GM12865 (cell line): ENCODE measurements at places on chromosomes 7 and 10.

- no peak for DNase-seq
Measured at GRCh38 chr7:149856583-149856982, 17.2 kb upstream of the ATP6V0E2 start.

- DNase-seq = no peak
Measured at GRCh38 chr10:58951746-58952145, 224.7 kb upstream of the PHYHIPL start.

DNA sequence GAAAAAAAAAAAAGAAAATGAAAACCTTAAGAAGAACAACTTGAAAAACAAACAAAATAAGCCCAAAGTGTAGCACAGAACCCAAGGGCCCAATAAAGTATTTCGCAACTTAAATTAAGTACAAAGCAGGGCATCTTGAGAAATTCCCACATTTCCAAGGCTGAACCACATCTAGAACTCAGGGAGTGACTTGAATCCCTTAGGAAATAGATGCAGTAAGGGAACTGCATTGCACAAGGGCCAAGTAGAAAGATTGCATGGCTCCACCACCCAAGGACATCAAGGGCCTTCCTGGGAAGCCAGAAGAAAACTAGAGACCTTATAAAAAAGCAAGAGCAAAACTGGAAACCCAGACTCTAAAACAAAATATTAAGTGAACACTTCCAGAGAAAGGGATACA lies 352.7 kb downstream of the CXCL12 start:
- no peak for DNase-seq

DNA sequence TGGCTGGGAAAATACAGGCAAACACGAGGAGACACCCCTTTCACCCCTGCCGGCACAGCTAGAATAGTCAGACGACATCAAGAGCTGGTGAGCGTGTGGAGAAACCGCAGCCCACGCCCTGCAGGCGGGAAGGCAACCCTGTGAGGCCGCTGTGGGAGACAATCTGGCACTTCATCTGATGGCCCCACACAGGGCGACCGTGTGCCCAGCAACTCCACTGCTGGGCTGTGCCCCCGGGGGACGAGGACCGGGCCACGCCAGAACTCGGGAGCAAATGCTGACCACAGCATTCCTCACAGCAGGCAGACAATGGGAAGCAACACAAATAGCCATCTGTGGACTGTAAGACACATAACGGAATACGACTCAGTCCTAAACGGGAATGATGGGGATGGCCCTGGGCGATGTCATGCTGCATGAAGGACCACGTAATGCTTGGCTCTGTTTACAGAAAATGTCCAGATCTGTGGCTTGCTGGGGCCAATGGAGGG lies 58.9 kb downstream of the CFAP46 start:
- DNase-seq = no peak

DNA sequence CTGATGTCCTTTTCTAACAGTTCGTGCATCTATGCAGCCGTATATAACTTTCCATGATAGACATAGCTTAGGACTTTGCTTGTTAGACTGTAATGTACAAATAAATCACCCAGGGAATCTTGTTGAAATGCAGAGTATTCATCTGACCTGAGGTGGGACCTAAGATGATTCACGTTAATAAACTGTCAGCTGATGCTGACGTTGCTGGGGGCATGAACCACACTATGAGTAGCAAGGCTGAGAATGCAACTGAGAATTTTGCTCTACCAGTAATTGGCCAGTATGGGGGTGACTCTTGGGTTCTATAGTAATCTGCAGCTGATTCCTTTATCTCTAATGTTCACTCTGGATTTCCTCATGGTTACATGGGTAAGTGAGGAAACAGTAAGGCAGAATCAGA lies 130.1 kb upstream of the MALRD1 start:
- DNase-seq = no peak

DNA sequence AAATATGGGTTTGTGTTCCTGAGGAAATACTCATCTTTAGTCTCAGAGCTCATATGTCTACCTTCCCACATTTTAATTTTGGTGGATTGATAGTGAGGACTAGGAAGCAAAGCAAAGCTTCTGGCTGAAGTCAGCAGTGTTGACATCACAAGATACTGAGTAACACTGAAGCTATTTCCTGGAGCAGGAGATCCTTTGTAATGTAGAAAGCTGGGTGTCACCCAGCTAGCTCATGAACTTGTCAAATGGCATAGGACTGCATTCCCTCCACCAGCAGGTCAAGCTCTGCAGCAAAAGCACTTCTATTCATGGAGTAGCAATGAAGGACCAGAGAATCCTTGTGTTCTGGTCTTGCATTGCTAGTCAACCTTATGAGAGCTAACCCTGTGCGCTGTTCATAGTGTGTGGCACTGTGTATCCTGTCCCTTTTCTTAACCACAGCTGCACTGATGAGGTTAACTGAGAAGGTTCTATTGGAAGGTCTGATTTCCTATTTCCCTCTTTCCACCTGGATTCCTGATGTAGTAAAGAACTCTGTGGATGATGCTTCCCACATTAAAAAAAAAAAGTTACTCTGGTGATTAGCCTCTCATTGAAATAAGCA lies 94.8 kb upstream of the ZNF804B start:
- no peak for DNase-seq

- DNase-seq = no peak
Measured at GRCh38 chr10:11687779-11688447, 54.3 kb upstream of the ECHDC3 start.

GRCh38 chr7:132138817-132139216 lies 437.5 kb downstream of the PLXNA4 start:
- DNase-seq = no peak

GRCh38 chr10:71598621-71599055 lies 120.9 kb downstream of the C10orf105 start:
- no peak for DNase-seq

GRCh38 chr10:98028168-98028770 lies 2.2 kb downstream of the CRTAC1 start:
- DNase-seq = peak; percentile 73

- no peak for DNase-seq
Measured at GRCh38 chr10:113893570-113893969, 39.1 kb downstream of the NHLRC2 start.

DNA sequence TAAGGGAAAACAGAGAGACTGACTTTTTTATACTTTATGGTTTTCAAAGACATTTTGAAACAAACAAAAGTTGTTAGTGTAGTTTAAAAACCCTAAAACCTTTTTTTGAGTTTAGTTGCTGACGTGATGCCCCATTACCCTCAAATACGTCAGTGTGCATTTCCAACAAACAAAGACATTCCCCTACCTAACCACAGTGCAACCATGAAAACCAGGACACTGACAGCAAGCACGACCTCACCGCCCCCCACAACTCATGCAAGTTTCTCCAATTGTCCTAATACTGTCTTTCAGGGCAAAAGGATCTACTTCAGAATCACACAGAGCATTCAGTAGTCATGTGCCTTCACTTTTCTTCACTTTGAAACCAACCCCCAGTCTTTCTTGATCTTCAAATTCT lies 75.0 kb downstream of the WNT2 start:
- DNase-seq = no peak

DNA sequence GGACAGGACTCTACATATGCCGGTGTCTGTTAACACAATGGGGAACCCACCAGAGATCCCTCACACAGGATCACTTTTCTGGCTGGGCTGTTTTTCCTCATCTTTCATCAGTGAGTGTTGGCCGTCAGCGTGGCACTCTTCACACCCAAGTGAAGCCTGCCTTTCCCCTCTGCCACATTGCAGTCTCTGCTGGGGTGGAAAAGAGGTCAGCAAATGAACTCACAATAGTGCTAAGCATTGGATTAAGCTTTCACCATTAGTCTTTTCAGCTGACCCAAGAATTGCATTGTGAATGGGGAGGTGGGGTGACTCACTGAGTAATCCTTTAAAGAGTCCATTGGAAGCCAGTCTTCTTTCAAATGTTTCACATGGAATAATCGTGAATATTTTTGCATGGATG lies 143.0 kb downstream of the KIAA1217 start:
- DNase-seq = no peak

DNA sequence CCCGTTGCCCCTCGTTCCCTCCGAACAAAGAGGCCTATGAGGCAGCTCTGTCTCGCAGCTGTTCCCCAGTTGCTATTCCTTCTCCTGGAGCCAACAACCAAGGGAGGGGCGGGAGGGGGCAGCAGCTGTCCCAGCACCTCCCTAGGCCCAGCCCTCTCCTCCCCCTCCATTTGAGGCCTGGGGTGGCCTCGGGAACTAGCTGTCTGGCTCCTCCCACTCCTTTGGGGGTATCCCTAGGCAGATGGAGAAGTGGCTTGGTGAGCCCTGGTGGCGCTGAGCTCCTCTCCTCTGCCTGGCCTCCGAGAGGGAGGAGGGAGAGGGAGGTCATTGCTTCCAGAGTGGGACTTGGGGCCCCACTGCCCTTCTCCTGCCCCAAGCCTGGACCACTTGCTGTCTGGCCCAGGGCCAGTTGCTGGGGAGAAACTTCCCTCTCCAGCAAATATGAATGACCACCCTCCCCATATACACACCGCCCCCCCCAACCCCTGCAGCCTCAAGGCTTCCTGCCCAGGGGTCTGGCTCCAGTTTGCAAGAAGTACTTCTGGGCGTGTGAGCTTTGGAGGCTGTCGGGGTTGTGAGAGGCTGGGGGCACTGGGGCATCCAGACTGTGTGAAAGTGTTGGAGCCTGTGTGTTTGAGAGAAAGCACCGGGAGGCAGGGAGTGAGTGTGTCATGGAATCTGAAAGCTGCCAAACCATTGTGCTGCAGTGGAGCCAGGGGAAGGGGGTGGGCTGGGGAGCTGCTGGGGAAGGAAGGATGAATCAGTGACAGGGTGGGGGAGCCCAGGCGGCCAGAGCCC lies 3.1 kb downstream of the FLNC start:
- no peak for DNase-seq

DNA sequence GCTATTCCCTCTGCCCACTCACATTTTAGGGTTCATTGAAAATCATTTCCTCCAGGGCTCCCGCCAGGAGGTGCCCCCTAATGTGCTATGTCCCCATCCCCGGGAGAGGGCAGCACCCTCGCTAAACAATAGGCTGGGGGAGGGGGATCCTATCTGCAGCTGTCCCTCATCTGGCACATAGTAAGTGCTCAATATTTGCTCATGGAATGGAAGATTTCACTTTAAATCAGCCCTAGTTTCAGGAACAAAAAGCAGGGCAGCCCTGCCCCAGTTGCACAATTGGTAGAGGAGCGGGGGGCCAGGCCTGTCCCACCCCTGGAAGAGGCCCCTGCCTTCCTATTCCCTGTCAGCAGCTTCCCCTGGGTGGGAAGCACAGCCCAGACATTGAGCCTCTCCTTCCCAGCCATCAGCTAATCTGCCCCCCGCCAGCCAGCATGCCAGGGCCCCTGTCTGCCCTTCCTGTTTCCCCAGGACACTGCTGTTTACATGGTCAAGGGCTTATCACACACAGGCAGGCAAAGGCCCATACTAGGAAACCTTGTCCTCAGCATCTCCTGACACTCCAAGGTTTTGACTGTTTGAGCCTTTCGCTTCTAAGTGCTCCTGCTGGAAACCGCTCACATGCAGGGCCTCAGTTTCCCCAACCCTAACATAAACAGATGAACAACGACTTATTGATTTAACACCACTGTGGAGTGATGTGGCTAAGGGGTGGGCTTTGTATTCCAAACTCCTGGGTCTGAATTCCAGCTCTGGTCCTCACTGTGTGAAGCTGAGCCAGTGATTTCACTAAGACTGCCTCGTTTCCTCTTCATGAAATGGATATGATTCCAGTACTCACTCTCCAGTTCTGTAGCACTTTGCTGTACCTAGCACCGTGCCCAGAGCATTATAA lies 130.7 kb upstream of the ZMIZ1 start:
- no peak for DNase-seq

- DNase-seq = no peak
Measured at GRCh38 chr7:147235645-147236382, 1119.2 kb downstream of the CNTNAP2 start.

GRCh38 chr10:119454316-119454715 lies 88.2 kb downstream of the RGS10 start:
- DNase-seq = no peak

GRCh38 chr7:30845426-30846135 lies 66.1 kb upstream of the AQP1 start:
- no peak for DNase-seq

DNA sequence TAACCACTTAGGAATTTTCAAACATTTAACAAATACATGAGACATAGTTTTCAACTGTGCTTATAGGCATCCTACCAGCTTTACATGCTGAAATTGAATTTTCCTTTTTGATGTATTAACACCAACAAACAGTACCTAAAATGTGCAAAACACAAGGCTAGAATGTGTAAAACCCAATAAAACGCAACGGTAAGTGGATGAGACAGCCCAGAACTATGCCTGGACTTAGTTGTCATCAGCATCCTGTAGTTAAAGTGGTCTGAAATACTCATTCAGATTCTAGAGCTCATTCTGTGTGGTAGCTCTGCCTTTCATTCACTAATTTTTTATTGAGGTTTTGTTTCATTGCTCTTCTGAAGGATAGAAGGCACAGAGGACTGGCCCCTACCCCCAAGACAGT lies 137.1 kb downstream of the BMPER start:
- no peak for DNase-seq

DNA sequence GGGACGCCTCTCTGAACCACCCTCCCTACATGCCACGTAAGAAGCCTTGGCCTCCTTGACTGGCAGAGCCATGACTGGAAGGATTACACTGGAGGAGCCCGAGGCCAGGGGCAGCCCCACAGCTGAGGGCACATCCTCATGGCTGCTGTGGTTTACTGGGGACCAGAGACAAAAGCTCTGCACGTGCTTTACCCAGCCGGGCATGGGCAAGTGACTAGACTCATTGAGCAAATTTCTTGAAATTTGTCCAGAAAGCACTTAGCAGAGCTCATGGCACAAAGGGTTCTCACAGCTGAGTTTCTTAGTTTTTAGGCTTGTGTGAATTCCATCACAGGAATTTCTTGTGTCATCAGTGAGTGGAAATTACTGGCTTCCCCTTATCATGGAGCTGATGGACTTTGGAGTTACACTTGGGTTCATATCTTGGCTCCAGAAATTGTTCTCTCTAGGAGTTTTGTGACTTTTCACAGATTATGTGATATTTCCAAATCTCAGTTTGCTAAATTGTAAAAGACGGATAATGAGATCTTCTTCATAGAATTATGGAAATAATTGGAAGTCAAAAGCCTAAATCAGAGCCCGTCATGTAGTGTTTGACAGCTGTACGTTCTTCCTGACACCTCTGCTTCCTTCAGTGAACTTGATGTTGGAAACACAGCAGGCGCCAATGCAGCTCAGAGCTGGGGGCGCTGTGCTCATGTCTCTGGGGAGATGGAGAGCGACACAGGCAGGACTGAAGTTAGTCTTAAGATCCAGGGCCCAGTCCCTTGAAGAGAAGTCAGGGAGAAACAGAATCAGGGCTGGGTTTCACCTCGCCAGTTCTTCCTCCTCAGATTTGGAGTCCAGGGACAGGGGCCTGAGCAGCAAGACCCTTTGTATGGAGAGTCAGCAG lies 47.7 kb upstream of the MGAM2 start:
- no peak for DNase-seq

DNA sequence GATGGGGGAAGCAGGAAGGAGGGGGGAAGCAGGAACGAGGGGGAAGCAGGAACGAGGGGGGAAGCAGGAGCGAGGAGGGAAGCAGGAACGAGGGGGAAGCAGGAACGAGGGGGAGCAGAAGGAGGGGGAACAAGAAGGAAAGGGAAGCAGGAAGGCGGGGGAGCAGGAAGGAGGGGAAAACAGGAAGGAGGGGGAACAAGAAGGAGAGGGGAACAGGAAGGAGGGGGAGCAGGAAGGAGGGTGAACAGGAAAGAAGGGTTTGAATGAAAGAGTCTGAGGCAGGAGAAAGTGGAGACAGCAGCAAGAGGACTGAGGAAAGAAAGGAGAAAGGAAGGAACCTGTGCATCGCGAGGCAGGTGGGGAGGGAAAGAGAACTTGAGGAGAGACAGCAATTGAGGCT lies 256.6 kb downstream of the PTEN start:
- DNase-seq = no peak

- no peak for DNase-seq
Measured at GRCh38 chr10:101235766-101236165, 6.5 kb upstream of the LBX1 start.

GRCh38 chr10:1594372-1595241 lies 142.7 kb downstream of the ADARB2 start:
- DNase-seq = no peak
